Astrocyte (in vitro differentiated cells and primary cell): ENCODE measurements at places on chromosomes 16 and 17.

- no peaks in the 10 kb centered on the region for H3K36me3 ChIP-seq
- H3K4me1 ChIP-seq: no peaks in the 10 kb centered on the region
- H3K4me3 ChIP-seq: no peak overlapping the region
- DNase-seq: peak; percentile 18
- no peaks in the 10 kb centered on the region for H3K27me3 ChIP-seq
Measured at GRCh38 chr16:81758376-81758775, 20.7 kb upstream of the PLCG2 start.

DNA sequence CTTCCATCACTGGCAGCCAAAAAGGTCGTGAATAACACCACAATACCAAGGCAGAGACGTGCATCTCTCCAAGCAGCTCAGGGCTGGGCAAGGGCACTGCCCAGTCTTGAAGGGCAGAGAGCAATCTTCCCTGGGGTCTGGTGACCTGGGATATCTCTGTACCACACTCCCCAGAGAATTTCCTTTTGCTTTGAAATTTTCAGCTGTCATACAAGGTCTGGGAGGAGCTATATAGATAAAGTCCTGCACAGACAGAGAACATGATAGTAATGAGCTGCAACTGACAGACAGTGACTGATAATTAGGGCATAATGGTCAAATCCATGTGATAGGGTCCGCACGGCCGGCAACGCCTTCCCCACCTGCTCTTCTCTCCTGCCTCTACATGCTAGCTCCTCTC, 68.2 kb downstream of the DYNLRB2 start:
- H3K4me3 ChIP-seq: no peak overlapping the region
- H3K36me3 ChIP-seq: no peaks in the 10 kb centered on the region
- no peak for DNase-seq
- H3K4me1 ChIP-seq: no peaks in the 10 kb centered on the region

GRCh38 chr17:41518031-41518430, 659 bp downstream of the KRT15 start:
- no peak overlapping the region for H3K27ac ChIP-seq
- no peaks in the 10 kb centered on the region for H3K36me3 ChIP-seq
- no peaks in the 10 kb centered on the region for H3K27me3 ChIP-seq

- H3K36me3 ChIP-seq: no peaks in the 10 kb centered on the region
- H3K27ac ChIP-seq: no peak overlapping the region
- peaks cover 47% of the 10 kb centered on the region for H3K4me1 ChIP-seq
- no peaks in the 10 kb centered on the region for H3K27me3 ChIP-seq
- H3K4me3 ChIP-seq: no peak overlapping the region
Measured at GRCh38 chr16:2042171-2042985, 5.3 kb downstream of the NTHL1 start.

DNA sequence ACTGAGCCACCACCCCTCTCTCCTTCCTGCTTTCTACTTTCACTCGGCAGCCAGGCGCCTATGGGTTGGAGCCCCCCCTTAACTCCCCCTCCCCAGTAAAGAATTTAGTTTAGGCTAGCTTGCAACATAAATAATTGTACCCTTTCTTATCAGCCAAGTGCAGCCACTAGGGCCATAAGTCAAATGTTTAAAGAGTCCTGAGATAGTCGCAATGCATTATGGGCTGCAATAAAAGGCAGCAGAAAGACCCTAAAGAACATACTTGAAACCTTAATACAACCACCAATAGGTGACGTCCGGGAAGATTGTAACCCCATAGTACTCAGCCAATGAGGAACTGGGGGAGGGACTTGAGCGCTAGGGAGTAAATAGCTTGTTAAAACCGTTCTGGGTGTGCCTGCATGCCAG, 40.5 kb downstream of the C16orf82 start:
- H3K36me3 ChIP-seq: no peaks in the 10 kb centered on the region
- no peak overlapping the region for H3K4me3 ChIP-seq
- H3K4me1 ChIP-seq: no peaks in the 10 kb centered on the region
- DNase-seq: no peak
- no peak overlapping the region for H3K27ac ChIP-seq

GRCh38 chr16:66972983-66973382, 11.9 kb downstream of the CES3 start:
- peaks cover 12% of the 10 kb centered on the region for H3K4me1 ChIP-seq
- H3K36me3 ChIP-seq: no peaks in the 10 kb centered on the region
- no peak overlapping the region for H3K4me3 ChIP-seq

- peak; percentile 71 for DNase-seq
- H3K27me3 ChIP-seq: no peaks in the 10 kb centered on the region
- no peaks in the 10 kb centered on the region for H3K36me3 ChIP-seq
- peak overlapping the region; percentile 80 for H3K27ac ChIP-seq
- H3K4me3 ChIP-seq: no peak overlapping the region
Measured at GRCh38 chr17:39281806-39282205, 56.1 kb upstream of the STAC2 start.

- H3K27ac ChIP-seq: no peak overlapping the region
- H3K27me3 ChIP-seq: no peaks in the 10 kb centered on the region
- H3K4me3 ChIP-seq: no peak overlapping the region
- H3K36me3 ChIP-seq: no peaks in the 10 kb centered on the region
- no peaks in the 10 kb centered on the region for H3K4me1 ChIP-seq
- DNase-seq: peak; percentile 16
Measured at GRCh38 chr16:61926766-61927165, 109.5 kb downstream of the CDH8 start.

- no peak overlapping the region for H3K27ac ChIP-seq
- no peak overlapping the region for H3K4me3 ChIP-seq
- H3K36me3 ChIP-seq: no peaks in the 10 kb centered on the region
- no peaks in the 10 kb centered on the region for H3K27me3 ChIP-seq
- no peak for DNase-seq
Measured at GRCh38 chr16:24282141-24282540, 26.0 kb downstream of the CACNG3 start.

GRCh38 chr17:77596491-77597417, 361.7 kb upstream of the TNRC6C start:
- DNase-seq: no peak
- no peaks in the 10 kb centered on the region for H3K36me3 ChIP-seq
- no peak overlapping the region for H3K4me3 ChIP-seq
- H3K4me1 ChIP-seq: no peaks in the 10 kb centered on the region

DNA sequence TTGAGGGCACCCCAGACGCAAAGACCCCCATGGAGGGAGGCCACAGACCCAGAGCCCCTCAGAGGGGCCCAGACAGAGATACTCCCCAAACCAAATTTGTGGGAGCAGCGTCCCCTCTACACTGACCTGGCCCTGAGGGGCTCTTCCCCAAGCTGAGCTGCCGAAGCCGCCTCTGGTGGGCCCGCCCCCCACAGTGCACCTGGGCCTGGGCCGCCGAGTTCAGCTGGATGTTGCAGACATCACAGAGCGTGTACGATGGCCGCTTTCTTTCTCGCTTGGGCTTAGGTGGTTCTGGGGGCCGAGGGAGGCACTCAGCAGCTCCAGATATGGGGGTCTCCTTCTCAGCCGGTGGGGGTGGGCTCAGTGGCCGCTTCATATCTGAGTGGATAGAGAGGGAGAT, 12.3 kb upstream of the C17orf113 start:
- H3K4me1 ChIP-seq: no peaks in the 10 kb centered on the region
- DNase-seq: no peak
- no peak overlapping the region for H3K4me3 ChIP-seq
- H3K27me3 ChIP-seq: peaks cover 2% of the 10 kb centered on the region
